CD4-positive, CD25-positive, alpha-beta regulatory T cell (primary cell): ENCODE measurements at places on chromosomes 1 and 21. TPM values are rescaled to one million over a fixed set of nuclear protein-coding genes. Genes with fewer than 3 reads are reported as not detected.

GRCh38 chr1:6470132-6471085 lies 4.4 kb upstream of the TNFRSF25 start:
- DNase-seq = no peak

- no peak for DNase-seq
Measured at GRCh38 chr1:167202049-167202448, 18.6 kb upstream of the POU2F1 start.

DNA sequence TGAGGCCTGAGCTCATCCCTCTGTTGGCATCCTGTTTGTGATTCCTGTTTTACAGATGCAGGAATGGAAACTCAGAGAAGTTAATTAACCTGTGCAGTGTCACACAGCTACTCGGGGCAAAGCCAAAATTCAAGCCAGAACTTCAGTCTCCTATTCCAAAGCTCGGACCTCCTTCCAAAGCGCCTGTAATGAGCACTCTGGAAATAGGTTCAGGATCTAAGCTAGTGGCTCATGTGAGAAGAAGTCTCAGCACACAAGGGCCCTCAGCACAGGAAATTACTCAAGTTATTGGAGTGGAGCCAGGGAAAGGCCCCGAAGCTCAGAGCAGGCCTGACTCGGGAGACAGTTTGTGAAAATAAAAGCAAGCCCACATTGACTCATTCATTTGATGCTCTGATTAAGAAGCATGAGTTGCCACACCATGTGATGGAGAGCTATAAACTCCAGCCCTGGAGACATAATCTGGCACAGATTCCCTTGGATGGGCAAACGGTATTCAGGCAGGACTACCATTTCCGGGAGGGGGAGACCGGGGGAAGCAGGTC lies 50.6 kb upstream of the LYST start:
- DNase-seq = no peak

- DNase-seq = no peak
Measured at GRCh38 chr1:30700528-30701257, 22.7 kb downstream of the MATN1 start.

DNA sequence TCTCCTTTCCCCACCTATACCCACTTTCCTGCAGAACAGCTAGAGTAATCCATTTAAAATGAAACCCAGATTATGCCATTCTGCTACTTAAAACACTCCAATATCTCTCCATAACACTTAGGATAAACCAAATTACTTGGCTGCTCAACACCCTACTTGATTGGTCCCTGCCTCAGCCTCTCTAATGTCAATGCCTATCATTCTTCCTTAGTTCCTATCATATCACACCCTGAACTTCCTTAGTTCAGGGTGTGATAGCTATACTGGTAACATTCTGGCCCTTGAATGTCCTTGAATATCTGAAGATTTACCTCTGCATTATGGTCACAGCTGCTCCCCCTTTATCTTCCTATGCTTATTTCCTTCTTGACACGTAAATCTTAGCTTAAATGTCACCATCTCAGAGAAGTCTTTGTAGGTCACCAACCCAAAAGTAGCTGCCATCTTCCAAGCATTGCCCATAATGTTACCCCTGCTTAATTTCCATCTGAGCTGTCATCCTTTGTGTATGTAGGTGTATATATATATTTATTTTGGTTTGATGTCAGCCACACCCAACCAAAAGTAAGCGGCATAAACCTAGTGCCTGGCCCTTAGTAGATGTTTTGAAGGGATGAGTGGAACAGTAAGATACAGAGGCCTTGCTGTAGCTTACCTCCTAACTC lies 379.8 kb downstream of the PTPRC start:
- no peak for DNase-seq

DNA sequence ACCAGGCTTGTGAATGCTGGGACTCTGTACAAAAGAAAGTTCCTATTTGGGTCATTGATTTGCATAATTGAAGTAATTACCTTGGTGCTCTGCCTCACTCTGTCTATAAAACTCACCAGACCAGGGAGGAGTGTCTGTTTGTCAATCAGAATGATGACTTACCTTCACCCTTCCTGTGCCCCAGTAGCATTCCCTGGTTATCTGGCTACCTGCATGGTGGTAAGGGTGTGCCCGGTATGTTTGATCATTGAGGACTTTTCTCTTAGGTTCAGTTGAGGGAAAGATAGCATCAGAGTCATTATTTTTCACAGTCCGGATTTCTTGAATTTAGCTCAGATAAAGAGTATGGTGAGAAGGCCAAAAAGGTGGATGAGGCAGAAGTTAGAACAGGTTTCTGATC lies 190.0 kb downstream of the BRINP2 start:
- DNase-seq = no peak

The SGIP1 gene
- not detected for total RNA-seq

GRCh38 chr1:210587566-210587965 lies 258.9 kb downstream of the HHAT start:
- DNase-seq = no peak
